ENCODE measurements at places on chromosomes 11 and 22. TPM values are rescaled to one million over a fixed set of nuclear protein-coding genes. Genes with fewer than 3 reads are reported as not detected.

DNA sequence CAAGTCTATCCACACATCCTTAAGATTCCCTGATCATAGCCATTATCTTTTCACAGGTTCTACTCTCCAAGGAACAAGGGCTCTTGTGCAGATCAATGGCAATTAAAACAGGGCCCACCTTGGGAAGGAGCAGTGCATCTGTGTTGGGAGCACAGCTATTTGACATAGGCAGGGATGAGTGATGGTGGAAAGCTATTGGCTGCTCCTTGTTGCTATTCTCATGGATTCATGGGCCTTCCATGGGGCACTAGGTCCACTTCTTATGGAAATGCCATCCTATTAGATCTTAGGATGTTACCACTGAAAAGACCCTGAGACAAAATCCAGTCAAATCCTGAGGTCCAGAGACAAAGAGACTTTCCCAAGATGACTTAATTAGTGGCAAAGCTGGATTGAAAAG is 148.6 kb upstream of the MTNR1B start:
- no peaks in the 10 kb centered on the region for H3K27me3 ChIP-seq
- H3K36me3 ChIP-seq: no peaks in the 10 kb centered on the region
- H3K4me1 ChIP-seq: no peaks in the 10 kb centered on the region
- no peak overlapping the region for H3K27ac ChIP-seq
- no peak overlapping the region for H3K4me3 ChIP-seq

DNA sequence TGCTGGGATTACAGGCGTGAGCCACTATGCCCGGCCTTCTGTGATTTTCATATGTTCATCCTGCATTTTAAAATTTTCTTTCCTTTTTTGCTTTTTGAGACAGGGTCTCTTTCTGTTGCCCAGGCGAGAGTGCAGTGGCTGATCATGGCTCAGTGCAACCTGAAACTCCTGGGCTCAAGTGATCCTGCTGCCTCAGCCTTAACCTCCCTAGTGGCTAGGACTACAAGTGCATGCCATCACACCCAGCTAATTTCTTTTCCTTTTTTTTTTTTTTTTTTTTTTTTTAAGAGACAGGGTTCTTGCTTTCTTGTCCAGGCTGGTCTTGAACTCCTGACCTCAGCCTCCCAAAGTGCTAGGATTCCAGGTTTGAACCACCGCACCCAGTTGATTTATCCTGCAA is 54.1 kb upstream of the WT1 start:
- DNase-seq: no peak
- H3K4me3 ChIP-seq: no peak overlapping the region
- peaks cover 3% of the 10 kb centered on the region for H3K27me3 ChIP-seq

GRCh38 chr11:47366020-47366490 is 12.3 kb downstream of the SPI1 start:
- H3K27ac ChIP-seq: no peak overlapping the region
- DNase-seq: no peak
- no peaks in the 10 kb centered on the region for H3K4me1 ChIP-seq
- no peak overlapping the region for H3K4me3 ChIP-seq

DNA sequence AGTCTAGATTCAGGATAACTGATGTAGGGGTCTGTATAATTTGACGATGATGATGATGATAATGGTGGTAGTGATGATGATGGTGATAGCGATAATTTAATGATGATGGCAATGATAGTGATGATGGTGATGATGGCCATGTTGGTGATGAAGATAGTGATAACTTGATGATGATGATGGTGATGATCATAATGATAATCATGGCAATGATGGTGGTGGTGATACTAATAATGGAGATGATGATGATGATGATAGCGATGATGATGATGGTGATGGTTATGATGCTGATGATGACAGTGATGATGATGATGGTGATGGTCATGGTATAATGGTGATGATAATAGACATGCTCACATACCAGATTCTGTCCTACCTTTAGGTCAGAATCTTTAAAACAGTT is 66.2 kb upstream of the SEZ6L start:
- H3K36me3 ChIP-seq: no peaks in the 10 kb centered on the region
- H3K4me3 ChIP-seq: no peak overlapping the region
- H3K4me1 ChIP-seq: no peaks in the 10 kb centered on the region
- no peak overlapping the region for H3K27ac ChIP-seq
- DNase-seq: no peak
- no peaks in the 10 kb centered on the region for H3K27me3 ChIP-seq

- no peak overlapping the region for H3K27ac ChIP-seq
- peaks cover 25% of the 10 kb centered on the region for H3K4me1 ChIP-seq
- DNase-seq: no peak
- no peaks in the 10 kb centered on the region for H3K27me3 ChIP-seq
Observed at GRCh38 chr11:9133956-9134355, 42.6 kb upstream of the SCUBE2 start.

- H3K36me3 ChIP-seq: no peaks in the 10 kb centered on the region
- no peak for DNase-seq
- no peaks in the 10 kb centered on the region for H3K4me1 ChIP-seq
- H3K4me3 ChIP-seq: no peak overlapping the region
- no peaks in the 10 kb centered on the region for H3K27me3 ChIP-seq
Observed at GRCh38 chr11:16280256-16280682, 76.1 kb downstream of the SOX6 start.

DNA sequence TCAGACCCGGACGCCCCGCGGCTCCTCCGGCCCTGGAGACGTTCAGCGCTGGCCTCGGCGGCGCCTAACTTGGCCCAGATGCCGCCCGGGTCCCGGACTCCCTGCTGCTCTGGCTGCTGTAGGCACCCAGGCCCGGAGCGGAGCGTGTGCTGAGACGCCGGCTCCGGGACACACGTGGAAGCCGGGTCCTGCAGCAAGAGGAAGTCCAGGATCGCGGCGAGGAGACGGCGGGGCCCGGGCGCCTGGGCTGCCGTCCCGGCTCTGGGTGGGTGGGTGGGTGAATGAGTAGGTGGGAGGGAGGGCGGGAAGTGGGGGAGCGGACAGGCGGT is 223 bp downstream of the WT1 start:
- no peaks in the 10 kb centered on the region for H3K4me1 ChIP-seq
- DNase-seq: no peak
- no peaks in the 10 kb centered on the region for H3K36me3 ChIP-seq

The FREY1 gene
- 4.2 TPM for total RNA-seq

The OR2AG1 gene
- not detected for total RNA-seq

The LARGE2 gene
- total RNA-seq: 1.4 TPM

The TEX12 gene
- total RNA-seq: not detected

The SYCE3 gene
- total RNA-seq: not detected

The UCP2 gene
- total RNA-seq: 36.8 TPM

The IRAG1 gene
- total RNA-seq: 1.3 TPM

The SPTBN2 gene
- 66.8 TPM for total RNA-seq

All from PC-9 (cell line).